NCI-H524 treated with DMSO at 0.1 percent for 48 hours (cell line): ENCODE measurements at places on chromosomes 1 and 21.

DNA sequence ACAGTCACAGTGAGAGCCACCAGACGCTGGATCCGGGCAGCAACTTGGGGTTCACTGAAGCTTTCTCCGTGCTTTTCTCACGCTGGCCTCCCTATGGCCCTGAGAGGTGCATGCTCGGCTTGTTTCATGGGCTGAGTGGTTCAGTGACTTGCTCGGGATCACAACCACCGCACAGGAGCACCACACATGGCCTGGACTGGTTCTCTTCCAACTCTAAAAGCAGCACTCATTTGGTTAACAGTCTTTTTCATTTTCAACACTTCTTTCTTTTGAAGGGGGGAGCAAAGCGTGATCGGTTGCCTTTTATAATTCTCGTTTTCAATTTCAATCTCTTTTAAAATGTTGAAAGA, 26.2 kb downstream of the UBIAD1 start:
- DNase-seq, result no peak

- no peak for DNase-seq
Measured at GRCh38 chr1:2125350-2126211, 69.0 kb downstream of the FAAP20 start.

DNA sequence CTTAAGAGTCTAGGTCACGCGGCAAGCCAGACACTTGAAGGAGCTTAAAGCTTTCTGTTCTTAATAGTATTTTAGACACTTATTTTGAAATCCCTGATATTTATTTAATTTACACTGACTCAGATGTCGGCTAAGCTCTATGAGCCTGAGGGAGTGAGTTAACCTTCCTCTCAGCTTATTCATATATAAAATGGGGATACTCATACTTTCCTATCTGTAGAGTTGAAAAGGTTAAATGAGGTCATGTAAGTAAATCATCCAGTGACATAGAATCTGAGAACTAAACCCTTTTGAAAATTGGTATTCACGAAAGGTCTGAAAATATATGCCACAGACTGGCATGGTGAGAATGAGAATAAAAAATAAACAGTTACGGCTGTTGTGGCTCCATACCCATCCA, 1.4 kb upstream of the GPR161 start:
- DNase-seq, result peak; percentile 33

GRCh38 chr1:197486946-197487345, 218.9 kb downstream of the CRB1 start:
- no peak for DNase-seq

- no peak for DNase-seq
Measured at GRCh38 chr1:71719330-71719729, 563.0 kb downstream of the NEGR1 start.

GRCh38 chr1:187921426-187921825, 1092.7 kb downstream of the PLA2G4A start:
- DNase-seq, result no peak

GRCh38 chr1:52368383-52369172, 2.6 kb upstream of the CC2D1B start:
- no peak for DNase-seq

- no peak for DNase-seq
Measured at GRCh38 chr1:66035616-66036245, 243.0 kb downstream of the PDE4B start.

GRCh38 chr1:203142684-203143408, 15.3 kb downstream of the ADORA1 start:
- no peak for DNase-seq

DNA sequence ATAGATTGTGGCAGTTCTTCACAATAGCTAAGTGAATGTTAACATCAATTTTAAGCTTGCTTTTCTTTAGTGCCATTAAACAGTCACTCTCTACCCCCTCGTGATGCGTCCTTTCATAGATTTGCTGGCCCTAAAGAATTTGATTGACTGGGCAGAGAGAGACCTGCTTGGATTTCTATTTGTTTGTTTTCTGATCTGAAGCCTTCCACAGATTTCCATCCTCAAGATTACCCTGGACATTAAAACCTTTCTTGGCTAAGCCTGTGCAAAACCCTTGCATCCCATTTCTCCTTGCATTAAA, 17.8 kb downstream of the C1orf21 start:
- no peak for DNase-seq

- DNase-seq, result no peak
Measured at GRCh38 chr1:82762829-82763532, 962.2 kb downstream of the ADGRL2 start.

GRCh38 chr1:21077085-21077484, 99.6 kb downstream of the EIF4G3 start:
- no peak for DNase-seq

DNA sequence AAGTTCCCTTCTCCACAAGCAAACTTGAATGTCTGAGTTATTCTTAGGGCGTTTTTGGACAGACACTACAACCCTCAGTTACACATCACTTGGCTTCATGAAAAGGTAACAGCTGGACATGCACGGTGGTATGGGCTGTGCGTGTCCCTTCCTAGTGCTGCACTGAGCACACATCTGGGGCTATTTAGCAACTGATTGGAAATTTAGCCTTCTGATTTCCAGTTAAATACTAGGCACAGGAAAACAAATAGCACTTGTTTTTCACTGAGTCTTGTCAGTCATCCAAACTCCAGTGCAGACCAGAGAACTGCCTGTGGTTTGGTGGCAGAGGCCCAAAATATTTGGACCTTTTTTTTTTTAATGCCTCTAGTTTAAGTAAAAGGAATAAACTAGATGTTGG, 134.7 kb downstream of the TGFBR3 start:
- no peak for DNase-seq

- DNase-seq, result no peak
Measured at GRCh38 chr1:66628926-66629325, 95.0 kb downstream of the SGIP1 start.

DNA sequence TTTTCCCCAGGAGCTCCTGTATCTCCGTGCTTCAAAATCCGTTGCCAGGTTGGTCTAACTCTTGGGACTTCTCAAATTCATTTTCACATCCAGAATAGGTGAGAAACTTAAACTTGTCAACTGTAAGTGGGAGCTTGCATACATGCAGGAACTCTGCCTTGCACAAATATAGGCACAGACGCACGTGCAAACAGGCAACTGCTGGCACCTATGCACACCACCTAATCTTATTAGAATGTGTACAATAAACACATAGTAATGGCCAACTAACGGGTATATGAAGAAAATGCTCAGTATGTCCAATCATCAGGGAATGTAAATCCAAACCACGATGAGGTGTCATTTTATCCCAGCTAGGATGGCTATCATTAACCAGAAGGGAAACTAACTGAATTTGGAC, 22.6 kb upstream of the FCGR2A start:
- no peak for DNase-seq

GRCh38 chr21:44337941-44338895, 972 bp downstream of the CFAP410 start:
- DNase-seq, result peak; percentile 4

- no peak for DNase-seq
Measured at GRCh38 chr1:156700736-156701531, 4.4 kb downstream of the CRABP2 start.

GRCh38 chr21:42974832-42975820, 764 bp downstream of the PKNOX1 start:
- DNase-seq, result no peak

DNA sequence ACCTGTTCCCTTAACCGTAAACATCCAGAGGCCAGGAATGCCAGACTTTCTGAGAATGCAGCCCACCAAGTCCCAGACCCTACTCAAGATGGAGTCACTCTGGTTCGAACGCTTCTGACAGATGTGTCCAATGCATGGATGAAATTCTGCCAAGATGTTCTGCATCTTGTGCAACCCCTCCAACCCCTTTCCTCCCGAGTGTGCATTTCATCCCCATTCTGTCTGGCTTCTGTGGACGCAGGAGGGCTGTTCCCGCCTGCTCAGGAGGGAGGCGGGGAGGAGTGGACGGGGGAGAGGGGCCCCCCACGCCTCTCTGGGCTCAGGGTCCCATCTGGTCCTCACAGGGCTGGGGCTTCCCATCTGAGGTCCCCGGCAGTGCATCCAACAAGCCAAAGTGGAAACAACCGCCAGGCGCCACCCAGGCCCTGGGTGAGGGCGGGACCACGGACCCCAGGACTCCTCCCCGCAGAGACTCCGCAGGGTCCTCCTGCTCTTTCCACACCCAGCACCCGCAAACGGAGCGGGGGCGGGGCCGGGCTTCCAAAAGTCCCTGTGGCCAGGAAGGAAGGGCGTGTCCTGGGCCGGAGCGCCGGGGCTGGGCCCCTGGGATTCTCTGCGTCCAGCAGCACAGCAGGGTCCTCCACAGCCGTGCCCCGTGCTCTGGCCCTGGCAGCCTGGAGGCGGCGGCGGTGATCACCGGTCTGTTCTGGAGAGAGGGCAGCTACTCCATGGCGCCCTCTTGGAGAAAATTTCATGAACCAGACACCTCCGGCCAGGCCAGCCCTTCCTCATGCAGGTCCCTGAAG, 27.8 kb upstream of the SUMO3 start:
- peak; percentile 23 for DNase-seq

DNA sequence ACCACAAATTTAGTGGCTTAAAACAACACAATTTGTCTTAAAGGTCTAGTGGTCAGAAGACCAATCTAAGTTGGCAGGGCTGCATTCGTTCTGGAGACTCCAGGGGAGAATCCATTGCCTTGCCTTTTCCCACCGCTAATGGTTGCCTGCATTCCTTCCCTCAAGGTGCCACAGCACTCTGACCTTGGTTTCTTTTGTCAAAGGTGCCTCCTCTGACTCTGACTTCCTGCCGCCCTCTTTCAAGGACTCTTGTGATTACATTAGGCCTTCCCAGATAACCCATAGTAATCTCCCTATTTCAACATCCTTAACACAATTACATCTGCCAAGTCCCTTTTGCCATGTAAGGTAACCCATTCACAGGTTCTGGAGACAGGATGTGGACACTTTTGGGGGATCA, 145.3 kb downstream of the S1PR1 start:
- DNase-seq, result no peak

DNA sequence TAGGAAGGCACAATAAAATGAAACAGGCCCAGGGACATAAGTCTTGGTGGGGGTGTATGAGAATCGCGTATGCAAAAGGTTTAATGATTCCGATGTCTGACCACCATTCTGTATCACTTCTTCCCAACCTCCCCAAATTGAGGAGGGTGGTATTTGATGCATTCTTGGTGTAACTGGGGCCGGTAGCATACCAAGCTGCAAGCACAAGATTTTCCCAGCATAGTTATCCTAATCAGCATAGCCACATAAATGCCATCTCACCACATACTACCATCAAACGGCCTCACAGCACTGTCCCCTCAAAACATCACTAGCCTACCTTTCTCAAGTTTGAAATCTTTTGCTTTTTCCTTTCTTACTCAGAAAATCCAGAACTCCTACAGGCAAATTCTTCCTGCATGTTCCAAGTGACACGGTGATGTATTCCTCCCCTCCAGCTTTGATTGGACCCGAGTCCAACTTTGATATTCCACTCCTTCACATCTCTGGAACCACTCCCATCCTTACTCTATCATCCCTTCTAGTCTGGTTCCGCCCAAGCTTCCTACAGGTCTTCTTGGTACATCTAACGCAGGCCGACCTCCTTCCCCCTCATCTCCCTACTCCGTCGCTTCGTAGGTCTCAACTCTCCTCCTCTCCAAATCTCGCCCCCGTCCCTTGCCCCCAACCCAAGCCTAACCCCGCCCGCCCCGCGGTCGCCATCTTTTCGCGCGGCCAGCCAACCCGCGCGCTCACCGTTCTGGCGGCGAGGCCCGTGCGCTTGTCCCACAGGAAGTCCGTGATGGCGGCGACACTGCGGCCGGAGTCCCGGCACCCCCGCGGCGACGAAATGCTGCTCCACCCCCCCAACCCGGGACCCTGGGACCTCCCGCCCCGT, 600 bp downstream of the CLK2 start:
- DNase-seq, result no peak

- DNase-seq, result peak; percentile 42
Measured at GRCh38 chr1:18923756-18924211, 21.4 kb upstream of the ALDH4A1 start.

- DNase-seq, result no peak
Measured at GRCh38 chr1:14662116-14662515, 63.6 kb downstream of the KAZN start.

DNA sequence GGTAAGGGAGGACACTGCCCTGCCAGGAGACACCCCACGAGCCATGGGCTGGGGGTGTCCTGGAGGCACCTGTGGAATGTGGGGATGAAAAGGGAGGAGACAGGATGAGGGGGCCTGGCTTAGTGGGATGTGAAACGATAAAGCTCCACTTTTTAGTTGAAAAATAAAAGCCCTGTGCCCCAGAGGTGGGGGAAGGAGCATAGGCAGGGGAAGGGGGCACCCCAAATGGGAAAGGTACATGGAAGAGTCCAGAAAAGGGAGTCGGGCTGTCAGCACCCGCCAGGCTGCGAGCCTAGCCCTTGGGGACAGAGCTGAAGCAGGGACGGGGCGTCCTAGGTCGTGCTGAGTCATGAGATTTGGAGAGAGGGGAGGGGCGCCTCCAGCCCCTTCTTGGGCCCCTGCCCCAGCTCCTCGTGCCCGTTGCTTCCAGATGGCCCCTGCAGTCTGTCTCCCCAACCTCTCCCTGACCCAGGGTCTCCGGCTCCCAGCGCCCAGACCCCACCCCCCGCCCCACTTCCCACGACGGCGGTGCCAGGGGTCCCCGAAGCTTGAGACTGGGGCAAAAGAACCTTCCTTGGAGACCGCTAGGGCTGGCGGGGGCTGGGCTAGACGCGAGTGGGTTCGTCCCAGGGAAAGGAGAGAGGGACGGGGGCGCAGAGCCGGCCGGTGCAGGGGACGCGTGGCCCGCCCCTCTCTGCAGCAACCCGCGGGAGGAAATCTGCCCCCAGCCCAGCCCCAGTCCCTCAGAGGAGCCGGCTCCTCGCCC, 795 bp downstream of the SYT2 start:
- DNase-seq, result no peak

GRCh38 chr1:188877668-188878067, 1600.0 kb downstream of the BRINP3 start:
- DNase-seq, result no peak

DNA sequence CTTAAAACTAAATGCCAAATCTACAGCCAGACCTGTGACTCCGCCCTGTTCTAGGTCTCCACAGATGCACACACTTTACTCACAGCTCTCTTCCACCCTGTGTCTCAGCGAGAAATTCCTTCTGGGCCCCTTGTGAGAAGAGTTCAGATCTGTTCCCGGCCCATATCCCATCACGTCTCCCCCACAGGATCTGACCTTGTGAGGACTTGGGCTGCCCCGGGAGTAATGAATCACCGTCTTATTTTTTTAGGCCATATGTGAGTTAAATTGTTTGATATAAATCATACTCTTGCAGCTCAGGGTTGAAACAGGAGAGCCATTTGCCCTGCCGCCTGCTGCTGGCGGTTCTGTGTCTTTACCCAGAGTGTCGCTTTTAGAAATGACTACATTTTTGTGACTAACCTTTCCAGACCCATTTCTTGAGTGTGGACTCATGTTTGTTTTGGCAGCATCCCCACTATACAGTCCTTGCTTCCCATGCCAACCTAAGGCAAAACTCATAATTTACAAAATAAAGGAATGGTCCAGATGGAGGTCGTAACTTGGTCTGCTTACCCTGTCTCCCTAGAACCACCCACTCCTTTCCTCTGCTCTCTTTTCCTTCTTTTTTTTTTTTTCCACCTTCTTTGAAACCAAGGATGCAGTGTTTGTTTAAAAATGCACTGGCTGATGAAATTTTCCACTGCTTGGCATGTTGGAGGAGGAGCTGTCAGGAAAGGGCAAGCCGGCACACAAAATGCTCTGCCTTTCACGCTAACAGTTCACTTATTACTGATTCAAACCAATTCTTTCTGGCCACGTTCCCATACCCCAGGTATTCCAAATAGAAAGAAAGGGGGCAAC, 98.0 kb upstream of the C1orf105 start:
- no peak for DNase-seq

- DNase-seq, result no peak
Measured at GRCh38 chr1:214344897-214345296, 63.9 kb downstream of the SMYD2 start.

- DNase-seq, result no peak
Measured at GRCh38 chr1:184888505-184888904, 85.8 kb downstream of the NIBAN1 start.

- no peak for DNase-seq
Measured at GRCh38 chr1:32201011-32201855, 838 bp downstream of the CCDC28B start.
